Stimulated activated CD4-positive, alpha-beta T cell treated with anti-CD3 and anti-CD28 coated beads, Interleukin-4, amount 100 ng/mL, for 1 hour (primary cell): ENCODE measurements at places on chromosomes 6 and 20.

DNA sequence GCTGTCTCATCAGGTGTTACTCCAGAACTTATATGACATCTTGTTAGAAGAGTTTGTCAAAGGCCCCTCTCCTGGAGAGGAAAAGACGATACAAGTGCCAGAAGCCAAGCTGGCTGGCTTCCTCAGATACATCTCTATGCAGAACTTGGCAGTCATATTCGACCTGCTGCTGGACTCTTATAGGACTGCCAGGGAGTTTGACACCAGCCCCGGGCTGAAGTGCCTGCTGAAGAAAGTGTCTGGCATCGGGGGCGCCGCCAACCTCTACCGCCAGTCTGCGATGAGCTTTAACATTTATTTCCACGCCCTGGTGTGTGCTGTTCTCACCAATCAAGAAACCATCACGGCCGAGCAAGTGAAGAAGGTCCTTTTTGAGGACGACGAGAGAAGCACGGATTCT, 43.7 kb upstream of the SMIM28 start:
- no peak for DNase-seq

DNA sequence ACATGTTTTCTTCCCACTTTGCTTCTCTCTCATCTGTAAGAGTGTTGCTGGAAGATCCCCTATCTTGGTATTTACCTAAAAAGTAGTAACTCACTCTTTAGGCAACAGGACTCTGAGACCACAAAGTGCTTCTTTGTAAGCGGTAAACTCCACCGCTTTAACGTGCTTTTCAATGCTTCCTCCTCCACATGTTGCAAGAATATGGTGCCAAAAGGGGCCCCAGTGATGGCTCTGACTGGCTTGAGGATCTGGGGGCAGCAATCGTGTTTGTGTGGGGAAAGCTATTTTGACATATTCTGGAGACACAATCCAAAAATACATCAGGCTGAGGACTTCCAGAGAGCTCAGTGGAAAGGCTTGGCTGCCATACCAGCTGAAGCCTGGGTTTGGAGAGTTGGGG, 12.4 kb upstream of the CPNE5 start:
- no peak for DNase-seq

DNA sequence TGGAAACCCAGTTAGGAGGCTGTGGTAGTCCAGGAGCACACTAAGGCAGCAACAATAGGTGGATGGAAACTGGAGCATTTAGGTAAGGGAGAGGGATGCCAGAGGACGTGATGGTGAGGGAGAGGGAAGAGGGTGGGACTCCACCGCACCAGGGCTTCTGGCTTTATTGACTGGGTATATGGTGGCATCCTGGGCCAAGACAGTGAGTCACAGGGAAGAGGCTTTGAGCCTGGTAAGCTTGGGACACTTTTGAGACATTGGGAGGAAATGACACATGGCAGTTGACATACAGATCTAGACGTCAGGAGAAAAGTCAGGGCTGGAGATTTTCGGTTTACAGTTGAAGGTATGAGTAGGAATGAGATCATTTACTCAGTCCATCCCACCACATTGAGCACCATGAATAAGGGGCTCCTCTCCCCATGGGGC, 14.9 kb downstream of the NT5E start:
- no peak for DNase-seq

DNA sequence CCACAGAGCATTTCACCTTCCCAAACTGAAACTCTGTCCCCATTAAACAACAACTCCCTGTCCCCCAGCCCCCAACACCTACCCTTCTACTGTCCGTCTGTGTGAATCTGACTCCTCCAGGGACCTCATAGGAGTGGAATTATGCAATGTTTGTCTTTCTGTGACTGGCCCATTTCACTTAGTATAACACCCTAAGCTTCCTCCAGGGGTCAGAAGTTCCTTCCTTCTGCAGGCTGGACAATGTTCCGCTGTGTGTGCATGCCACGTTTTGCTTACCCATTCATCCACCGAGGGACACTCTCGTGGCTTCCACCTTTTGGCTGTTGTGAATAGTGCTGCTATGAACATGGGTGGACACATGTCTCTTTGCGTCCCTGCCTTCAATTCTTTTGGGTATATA, 37.6 kb upstream of the MPC1 start:
- DNase-seq = no peak

GRCh38 chr6:12473494-12473893, 183.3 kb downstream of the EDN1 start:
- no peak for DNase-seq

DNA sequence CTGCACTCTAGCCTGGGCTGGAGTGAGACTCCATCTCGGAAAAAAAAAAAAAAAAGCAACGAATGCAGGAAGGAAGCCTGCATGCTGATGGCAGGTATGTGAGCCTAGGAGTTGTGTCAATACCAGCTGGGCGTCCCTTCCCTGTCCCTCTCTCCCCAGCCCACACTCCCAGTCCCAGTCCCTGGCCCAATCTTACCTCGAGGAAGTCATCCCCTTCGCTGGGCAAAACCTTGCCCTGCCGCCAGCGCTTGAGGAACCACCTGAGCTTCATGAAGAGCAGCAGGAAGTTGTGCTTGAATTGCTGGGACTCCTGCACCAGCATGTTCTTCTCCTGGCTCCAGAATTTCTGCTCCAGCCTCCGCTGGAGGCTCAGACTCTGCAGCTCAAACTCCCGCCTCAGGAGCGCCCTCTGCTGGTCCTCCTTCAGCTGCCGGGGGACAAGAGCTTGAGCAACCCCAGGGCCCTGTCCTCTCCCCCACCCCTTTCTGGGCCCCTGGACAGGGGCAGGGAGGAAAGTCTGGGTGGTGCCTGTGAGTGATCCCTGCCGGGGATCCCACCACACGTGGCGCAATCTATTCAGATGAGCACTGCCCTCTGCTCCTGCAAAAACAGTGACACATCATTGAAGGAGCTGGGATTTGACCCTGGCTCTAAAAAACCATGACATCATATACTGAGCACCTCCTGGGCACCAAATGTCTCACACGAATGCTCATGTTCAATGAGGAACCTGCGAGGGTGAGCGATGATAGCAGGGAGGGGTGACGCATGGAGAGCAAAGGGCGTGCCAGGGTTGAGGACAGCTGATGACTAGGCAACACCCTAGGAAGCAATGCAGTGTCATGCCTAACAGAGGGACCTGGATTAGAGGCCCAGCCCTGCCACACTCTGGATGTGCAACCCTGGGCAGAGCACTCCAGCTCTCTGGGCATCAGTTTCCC, 35.0 kb upstream of the DSN1 start:
- DNase-seq = peak; percentile 74

- DNase-seq = no peak
These were observed 210.2 kb downstream of the KHDRBS2 start for GRCh38 chr6:62075869-62076268.

- no peak for DNase-seq
These were observed 289.6 kb downstream of the RIMS1 start for GRCh38 chr6:72175916-72176315.

DNA sequence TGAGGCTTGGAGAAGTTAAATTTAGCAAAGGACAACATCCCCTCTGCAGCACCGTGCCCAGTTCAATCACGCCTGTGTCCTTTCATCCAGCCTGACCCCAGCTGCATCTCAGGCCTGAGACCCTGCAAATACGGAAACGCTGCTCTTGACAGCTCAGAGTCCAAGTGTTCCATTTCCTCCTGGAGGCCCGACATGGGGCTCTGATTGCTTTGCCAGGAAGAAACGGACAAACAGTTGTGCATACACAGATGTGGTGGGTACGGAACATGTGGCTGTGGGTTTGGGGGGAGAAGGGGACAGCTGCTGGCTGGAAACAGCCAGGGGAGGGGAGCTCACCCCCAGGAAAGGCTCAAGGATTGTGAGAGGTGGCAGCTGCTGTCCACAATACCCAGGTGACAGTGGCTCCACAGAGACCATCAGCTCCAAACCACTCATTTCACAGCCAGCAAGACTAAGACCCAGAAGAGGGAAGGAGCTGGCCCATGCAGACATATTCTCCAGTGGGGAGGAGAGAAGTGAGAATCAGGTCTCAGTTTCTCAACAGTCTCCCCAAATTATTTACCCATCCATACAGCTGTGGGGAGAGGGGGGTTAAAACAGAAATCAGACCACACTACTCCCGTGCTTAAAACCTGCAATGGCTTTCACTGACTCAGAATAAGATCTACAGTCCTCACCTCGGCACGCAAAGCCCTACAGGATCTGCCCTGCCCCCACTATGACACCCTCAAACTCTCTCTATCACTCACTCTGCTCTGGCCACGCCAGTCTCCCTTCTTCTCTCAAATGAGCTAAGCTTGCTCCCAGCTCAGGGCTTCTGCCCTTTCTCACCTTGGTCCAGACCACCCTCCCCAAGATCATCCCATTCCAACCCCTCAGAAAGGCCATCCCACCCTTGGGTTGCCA, 89.1 kb downstream of the PREX1 start:
- peak; percentile 55 for DNase-seq

- DNase-seq = no peak
These were observed 6.3 kb downstream of the YWHAB start for GRCh38 chr20:44891826-44892225.

DNA sequence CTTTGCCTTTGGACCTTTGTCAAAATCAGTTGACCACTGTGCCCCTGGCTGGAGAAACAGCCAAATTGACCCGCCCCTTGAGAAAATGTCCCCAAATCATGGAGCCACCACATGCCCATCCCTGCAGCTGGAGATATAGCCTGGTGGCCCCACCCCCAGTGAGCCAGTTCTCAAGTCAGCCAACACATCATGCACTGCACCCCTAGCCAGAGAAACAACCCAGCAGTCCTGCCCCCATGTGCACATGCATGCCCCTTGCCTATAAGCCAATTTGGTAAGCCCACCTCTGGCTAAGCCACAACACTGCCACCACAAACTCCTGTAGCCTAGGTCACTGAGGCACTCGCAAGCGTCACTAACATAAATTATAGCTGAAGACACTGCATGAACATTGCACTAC, 174.2 kb upstream of the ECI2 start:
- DNase-seq = no peak

DNA sequence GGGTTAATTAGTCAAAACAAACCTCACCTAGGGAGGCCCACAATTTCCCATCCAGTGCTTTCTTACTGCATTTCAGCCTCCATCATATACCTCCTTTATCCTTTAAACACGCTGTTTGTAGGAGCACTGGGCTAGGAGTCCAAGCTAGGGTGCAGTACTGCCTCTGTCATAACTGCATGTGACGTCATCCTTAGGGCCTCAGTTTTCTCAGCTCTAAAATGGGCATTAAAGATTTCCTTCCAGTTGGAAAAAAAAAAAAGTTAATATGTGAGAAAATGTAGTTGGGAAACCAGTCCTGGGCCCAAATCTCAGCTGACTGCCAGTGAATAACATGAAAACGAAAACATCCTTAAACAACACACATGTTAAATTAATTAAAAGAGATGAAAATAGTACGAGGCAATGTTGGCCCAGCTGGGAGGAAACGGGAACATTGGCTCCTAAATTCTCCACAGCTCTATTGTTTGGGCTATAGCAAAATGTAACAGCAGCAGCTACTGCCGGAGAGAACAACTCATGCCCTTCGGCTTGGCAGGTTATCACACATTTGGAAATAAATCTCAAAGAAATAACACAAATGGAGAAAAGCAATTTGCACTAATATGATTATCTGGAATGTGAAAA, 79.9 kb upstream of the CCDC167 start:
- no peak for DNase-seq
